ENCODE measurements at places on chromosomes 5 and 9. TPM values are rescaled to one million over a fixed set of nuclear protein-coding genes. Genes with fewer than 3 reads are reported as not detected.
A peak's percentile ranks its signal among the peaks of the same experiment; 100 is the strongest.

- DNase-seq: no peak
These were observed 183.3 kb upstream of the PUM3 start for GRCh38 chr9:3027210-3027609.

TTC23L gene
- total RNA-seq: not detected

GRCh38 chr5:38018016-38018415 is 178.2 kb upstream of the GDNF start:
- DNase-seq: no peak

GRCh38 chr9:16192403-16193017 is 639.7 kb downstream of the CCDC171 start:
- DNase-seq: no peak

GRCh38 chr9:113574441-113575262 is 111.1 kb downstream of the RGS3 start:
- DNase-seq: no peak

ASS1 gene
- total RNA-seq: 1.8 TPM

MRPL50 gene
- 10.2 TPM for total RNA-seq

IL13 gene
- total RNA-seq: 1.6 TPM

DNA sequence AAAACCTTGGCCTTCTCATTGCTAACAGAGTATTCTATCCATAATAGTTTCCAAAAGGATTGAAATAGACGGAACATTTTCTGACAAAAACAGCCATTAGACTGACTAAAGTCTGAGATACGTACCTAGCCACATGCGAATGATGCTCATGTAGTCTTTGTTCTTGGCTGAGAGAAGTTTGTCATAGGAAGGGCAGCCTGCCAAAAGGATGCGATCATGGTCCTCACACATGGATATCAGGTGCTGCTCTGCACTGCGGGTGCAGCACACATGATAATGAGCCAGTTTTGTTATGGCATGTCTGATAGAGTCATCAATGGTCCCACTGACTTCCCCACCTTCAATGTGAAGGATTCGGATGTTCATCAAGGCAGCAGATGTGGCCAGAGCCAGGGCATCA is 12.3 kb downstream of the GNE start:
- DNase-seq: no peak

GRCh38 chr9:114723931-114724330 is 41.9 kb upstream of the TEX48 start:
- no peak for DNase-seq

DNA sequence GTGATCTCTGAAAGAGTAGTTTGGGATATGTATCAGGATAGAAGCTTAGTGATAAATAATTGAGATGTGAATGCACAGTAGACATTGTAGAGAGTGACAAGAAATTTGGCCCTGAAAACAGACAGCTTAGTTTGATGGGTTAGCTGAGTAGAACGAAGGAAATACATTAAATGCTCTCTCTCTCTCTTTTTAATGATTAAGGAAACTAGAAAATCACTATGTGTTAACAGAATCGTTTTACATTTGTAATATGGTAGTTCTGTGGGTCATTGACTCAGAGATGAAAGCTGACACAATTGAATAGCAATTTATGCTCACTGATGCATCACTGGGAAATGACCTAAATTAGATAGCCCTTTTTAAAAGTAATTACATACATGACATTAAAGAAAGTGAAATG is 739.8 kb upstream of the PTPRD start:
- no peak for DNase-seq

GRCh38 chr9:129583308-129584038 is 37.4 kb downstream of the C9orf50 start:
- no peak for DNase-seq

- no peak for DNase-seq
These were observed 2.9 kb downstream of the KLHL3 start for GRCh38 chr5:137733006-137733405.

CTNNAL1 gene
- 21.8 TPM for total RNA-seq

- no peak for DNase-seq
These were observed 128.4 kb downstream of the ADAMTS12 start for GRCh38 chr5:33763435-33763834.

ZFR gene
- 46.3 TPM for total RNA-seq

DNA sequence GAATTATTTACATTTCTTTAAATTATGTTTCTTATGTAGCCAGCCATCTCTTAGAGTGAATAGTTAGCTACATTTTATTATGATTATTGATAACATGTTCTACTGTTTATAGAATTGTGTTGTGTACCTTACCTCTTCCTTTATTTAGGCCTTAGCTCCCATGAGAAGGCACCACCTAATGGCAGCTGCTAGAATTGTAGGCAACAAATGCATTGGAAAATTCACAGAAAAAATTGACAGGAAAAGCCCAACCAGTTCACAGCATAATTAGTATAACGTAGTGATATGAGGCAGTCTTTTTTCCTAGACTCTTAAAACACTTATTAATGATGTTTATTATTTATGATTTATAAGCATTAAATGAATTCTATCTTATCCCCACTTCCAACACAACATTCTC is 175.8 kb downstream of the WDR70 start:
- no peak for DNase-seq

DNA sequence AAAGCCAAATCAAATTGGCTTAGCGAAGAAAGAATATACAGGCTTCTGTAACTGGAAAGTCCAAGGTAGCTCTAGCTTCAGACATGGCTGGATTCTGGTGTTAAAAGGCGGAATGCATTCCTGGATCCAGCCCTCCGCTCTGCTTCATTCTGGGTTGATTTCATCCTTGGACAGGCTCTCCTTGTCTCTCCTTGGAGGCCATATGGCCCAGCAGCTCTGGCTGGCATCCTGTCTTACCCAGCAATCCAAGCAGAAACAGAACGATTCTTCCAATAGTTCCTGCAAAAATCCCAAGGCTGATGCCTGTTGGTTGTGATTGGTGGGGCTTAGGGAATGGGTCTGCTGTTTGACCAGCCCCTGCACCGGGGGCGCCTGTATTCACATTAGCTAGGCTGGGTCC is 37.0 kb upstream of the SAP30L start:
- DNase-seq: no peak

GRCh38 chr9:136858844-136859757 is 7.0 kb downstream of the MAMDC4 start:
- no peak for DNase-seq

DNA sequence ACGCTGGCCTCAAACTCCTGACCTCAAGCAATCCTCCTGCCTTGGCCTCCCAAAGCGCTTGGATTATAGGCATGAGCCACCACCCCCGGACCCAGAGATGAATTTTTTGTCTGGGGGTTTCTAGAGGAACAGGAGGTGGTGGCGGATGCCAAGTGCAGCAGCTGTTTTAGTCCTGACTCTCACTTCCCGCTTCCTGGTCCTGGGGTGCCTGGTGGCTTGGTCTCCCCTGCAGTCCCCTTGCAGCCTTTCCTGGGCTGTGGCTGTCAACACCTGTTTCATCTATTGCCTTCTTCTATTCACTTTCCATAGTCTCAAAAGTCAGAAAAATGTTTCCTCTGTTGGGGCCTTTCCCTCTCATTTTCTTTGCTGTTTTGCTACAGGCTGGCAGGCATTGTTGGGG is 6.5 kb upstream of the NHP2 start:
- DNase-seq: no peak

RPS23 gene
- 1,914 TPM for total RNA-seq

DNA sequence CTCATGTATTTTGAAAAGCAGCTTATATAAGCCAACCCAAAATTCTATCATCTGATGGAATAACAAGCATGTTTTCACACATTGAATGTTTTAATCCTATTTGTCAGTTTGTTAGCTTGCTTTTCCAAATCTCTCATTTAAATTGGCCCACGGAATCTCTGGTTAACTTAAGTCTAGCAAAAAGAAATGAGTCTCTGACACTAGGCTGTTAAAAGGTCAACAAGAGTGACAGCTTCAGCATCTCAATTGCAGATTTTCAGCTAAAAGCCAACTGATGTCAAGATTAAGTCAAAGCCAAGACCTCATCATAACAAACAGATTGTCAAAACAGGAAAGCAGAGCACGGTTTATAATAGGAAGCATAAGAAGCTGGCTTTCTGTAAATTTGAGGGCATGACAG is 49.4 kb upstream of the CDH9 start:
- DNase-seq: no peak

ANKRD31 gene
- total RNA-seq: 0.23 TPM

ANKH gene
- 36.0 TPM for total RNA-seq

GRCh38 chr9:121582641-121583040 is 68.8 kb upstream of the DAB2IP start:
- no peak for DNase-seq

DNA sequence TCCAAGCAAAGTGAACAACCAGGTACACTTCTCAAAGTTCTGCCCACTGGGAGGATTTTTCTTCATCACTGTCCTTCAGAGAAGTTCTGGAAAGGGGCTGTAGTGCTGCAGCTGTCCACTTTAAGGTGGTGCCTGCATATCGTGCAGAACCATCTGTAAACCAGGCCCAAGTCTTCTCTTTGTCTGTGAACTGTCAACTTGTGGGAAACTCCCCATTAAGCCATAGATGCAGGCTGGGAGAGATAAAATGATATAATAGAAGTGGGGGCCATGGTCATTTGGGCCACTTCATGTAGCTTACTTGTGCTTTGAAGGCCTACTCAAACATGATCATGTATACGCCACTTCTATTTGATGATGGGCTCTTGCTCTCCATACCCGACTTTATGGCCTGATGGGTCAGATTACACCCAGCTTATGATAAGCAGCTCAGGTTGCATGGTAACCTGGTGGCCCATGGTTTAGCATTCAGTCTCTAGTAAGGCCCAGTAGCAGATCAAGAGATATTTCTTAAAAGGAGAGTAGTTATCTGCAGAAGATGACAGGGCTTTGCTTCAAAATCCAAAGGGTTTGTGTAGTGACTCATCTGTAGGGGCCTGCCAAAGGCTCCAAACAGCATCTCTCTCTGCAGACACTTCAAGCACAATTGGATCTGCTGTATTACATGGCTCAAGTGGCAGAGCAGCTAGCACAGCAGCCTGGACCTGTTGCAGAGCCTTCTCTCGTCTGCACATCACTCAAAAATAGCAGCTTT is 15.7 kb upstream of the BTF3 start:
- no peak for DNase-seq

PCDHGA2 gene
- total RNA-seq: not detected

- no peak for DNase-seq
These were observed 51.9 kb downstream of the NEK6 start for GRCh38 chr9:124309667-124310084.

- no peak for DNase-seq
These were observed 18.5 kb upstream of the GNE start for GRCh38 chr9:36276781-36277181.

PCDHGA5 gene
- total RNA-seq: 0.11 TPM

ANKRD20A1 gene
- 1.2 TPM for total RNA-seq

- no peak for DNase-seq
These were observed 41.5 kb downstream of the EDIL3 start for GRCh38 chr5:84343171-84343570.

PCDHGB6 gene
- total RNA-seq: not detected

DNA sequence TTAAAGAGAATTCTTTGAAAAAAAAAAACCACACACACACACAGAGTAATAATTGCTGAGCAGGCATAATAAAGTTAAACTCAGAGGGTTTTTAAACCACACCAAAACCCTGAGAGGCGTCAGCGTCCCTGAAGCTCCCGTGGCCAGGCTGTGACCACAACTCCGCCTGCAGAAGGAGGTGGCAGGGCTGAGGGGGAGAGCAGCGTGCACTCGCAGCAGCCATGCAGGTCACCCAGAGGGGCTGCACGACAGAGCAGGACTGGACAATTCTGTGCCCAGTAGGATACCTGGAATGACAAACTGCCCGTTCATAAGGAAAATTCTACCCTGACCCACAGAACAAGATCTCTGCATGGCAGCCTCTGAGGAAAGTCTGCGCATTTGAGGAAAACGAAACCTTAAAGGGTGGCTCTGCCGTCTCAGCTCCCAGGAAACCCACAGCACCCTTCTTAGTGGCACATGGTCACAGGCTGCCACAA is 44.0 kb downstream of the ROR2 start:
- peak; percentile 87 for DNase-seq

DNA sequence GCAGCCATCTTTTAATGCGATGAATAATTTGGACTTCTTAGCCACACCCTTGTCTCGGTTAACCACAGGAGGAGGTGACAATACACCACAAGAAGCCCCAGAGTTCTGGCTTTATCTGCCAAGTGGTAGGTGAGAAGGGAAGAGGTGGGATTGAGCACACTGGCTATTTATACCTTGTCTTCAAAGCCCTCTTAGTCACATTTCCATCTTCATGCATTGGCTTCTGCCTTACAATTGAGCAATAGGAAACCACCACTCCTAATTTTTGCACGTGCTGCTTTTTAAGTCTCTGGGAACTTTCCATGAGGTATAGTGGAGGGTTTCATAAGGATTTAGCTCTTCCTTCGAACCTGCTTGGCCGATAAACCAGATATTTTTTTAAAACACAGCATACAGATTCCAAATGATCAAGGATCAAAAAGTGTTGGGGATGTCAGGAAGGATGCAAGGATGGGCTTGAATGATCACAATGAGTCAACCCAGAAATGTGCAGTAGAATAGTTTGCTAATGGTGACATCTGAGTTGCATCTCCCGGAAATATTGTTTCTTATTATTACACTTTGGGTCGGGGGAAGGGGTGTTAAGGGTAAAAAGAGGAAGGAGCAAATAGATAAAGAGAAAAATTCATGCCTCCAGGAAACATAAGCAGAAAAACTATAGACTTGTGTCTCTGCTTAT is 25.5 kb downstream of the PLAC8L1 start:
- peak; percentile 40 for DNase-seq

DNA sequence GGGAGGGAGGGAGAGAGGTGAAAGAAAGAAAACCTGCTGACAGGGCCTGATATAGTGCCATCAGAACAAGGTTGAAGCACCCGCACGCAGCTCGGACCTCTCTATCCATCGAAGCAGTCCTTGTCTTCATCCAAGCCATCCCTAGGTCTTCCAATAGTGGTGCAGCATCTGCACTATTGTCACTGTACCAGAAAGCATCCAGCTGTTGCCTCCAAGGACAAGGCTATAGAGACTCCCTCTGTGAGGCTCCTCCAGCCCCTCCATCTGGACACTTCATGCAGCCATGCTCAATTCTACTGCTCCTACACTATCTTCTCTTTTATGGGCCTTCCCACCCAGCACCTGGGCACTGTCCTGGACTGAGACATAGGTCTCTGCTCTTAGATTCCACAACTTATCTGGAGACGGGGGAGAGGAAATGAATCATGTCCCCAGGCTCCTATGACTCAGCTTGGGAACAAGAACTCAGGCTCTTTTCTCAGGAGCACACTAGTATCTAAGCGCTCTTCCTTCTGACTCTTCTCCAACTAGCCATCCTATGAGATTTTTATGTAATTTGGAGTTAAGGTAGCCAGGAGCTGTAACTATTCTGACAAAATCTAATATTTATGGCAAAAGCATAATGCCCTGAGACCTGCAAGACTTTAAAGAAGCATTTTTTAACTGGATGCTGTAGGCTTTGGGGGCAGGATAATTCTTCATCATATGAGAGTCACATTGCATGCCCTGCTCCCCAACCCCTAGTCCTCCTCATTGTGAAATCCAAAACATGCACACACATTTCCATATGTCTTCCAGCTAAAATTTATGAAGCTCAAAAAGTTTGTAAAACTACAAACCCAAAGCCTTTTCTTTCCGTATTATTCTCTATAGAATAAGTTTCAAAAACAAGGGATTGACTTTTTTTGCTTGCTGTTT is 446.8 kb downstream of the CCDC171 start:
- no peak for DNase-seq

- DNase-seq: no peak
These were observed 380.8 kb downstream of the SPATA31D1 start for GRCh38 chr9:82369251-82369945.
